ENCODE measurements at places on chromosomes 3 and 15. TPM values are rescaled to one million over a fixed set of nuclear protein-coding genes. Genes with fewer than 3 reads are reported as not detected.

Gene TGM5
- total RNA-seq: not detected

Gene ST3GAL6
- total RNA-seq: 1.7 TPM

Gene TMEM158
- total RNA-seq: 2.2 TPM

Gene IL5RA
- total RNA-seq: 1.1 TPM

Gene GP5
- total RNA-seq: not detected

Measured in left colon (tissue), 2 donors.